ENCODE measurements at places on chromosomes 5 and 9.
A peak's percentile ranks its signal among the peaks of the same experiment; 100 is the strongest.

GRCh38 chr9:127780126-127780885 lies 1.8 kb upstream of the SH2D3C start:
- DNase-seq: peak; percentile 35

DNA sequence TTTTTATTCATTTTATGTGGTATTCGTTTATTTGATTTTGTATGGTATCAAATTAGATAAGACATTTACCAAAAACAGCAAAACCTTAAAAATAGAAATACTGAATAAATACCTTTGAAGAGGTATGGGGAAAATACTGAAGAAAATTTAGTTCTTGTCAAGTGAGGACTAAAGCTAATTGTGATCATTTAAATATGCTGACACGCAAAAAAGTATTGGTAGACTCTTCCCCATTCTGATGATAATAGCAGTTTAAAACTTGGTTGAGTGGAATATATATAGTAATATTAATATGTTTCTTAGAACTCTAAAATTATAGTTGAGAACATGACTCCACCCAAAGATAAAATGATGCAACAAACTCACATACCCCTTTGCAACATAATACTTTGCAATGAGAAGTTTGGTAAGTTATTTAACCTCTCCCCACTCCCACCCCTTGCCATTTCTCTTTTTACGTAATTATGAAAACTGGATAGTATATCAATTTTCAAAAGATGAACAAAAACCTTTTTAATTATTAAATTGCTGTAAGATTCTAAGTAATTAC lies 30.1 kb upstream of the SNX24 start:
- DNase-seq: no peak

- no peak for DNase-seq
Observed at GRCh38 chr5:73338256-73339050, 110.1 kb downstream of the FOXD1 start.

DNA sequence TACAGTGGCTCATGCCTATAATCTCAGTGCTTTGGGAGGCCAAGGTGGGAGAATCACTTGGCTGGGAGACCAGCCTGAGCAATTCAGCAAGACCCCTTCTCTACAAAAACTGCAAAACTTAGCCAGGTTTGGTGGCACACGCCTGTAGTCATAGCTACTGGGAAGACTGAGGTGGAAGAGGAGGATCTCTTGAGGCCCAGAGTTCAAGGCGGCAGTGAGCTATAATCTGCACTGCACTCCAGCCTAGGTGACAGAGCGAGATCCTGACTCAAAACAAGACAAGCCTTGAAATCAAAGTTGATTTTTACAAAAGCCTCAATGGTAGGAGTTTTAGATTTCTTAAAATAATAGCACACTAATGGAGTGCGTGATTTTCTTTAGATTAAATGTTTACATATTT lies 14.6 kb downstream of the UBE2D2 start:
- peak; percentile 24 for DNase-seq

- peak; percentile 21 for DNase-seq
Observed at GRCh38 chr5:157323107-157323706, 57.3 kb downstream of the CYFIP2 start.

DNA sequence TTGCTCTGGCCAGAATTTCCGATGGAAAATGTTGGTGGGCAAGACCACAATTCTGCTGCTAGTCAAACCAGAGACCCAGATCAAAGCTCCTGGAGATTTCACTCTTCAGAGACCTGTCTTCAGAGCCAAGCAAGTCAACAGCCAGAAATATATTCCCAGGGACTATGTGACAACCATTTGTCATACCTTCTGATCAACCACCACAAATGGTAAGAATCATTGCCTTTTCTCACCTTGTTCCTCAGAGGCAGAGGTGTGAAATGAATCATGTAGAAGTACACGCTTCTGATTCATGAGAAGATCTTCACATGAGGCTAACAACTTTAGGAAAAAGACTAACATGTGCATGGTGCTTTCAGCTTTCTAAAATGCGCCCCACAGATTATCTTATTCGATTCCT lies 53.5 kb downstream of the SUSD1 start:
- no peak for DNase-seq

- no peak for DNase-seq
Observed at GRCh38 chr5:100840370-100840769, 62.7 kb downstream of the ST8SIA4 start.

- DNase-seq: no peak
Observed at GRCh38 chr9:92564982-92565381, 29.2 kb upstream of the ECM2 start.

- DNase-seq: no peak
Observed at GRCh38 chr9:13690595-13690994, 411.1 kb upstream of the MPDZ start.

DNA sequence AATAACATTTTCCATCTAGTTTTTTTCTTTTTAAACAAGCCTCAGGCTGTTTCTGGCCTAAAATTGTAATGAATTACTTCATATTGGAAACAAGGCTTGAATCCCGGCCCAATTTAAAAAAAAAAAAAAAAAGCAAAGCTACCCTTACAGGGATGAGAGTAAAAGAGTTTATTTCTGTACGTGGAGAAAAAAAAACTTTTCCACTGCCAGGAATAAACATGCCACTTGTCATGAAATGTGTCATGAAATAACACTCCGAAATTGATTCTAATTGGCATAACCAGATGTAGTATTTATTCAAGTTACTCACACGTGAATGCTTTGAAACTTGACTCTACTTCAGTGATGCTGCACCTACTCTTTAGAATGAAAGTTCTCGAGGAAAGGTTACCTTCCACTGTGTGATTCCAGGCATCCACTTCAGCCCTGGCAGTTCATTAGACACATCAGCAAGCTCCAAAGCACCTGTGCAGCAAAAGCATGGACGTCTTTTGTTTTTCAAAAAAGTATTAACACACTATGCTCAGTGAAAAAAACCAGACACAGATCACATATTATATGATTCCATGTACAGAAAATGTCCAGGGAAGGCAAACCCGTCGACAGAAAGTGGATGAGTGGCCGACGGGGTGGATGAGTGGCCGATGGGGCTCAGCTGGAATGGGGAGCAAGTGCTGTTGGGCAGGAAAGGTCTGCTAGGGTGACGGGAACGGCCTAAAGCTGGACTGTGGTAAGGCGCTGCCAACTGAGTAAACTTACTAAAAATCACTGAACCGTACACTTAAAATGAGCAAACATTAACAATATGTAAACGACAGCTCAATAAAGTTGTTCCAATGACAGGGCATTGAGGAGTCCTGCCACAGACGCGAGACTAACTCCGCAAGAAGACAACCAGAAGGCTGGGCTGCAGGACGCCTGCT lies 21.2 kb downstream of the NSUN2 start:
- DNase-seq: no peak

GRCh38 chr9:129318121-129319075 lies 140.3 kb upstream of the IER5L start:
- no peak for DNase-seq

DNA sequence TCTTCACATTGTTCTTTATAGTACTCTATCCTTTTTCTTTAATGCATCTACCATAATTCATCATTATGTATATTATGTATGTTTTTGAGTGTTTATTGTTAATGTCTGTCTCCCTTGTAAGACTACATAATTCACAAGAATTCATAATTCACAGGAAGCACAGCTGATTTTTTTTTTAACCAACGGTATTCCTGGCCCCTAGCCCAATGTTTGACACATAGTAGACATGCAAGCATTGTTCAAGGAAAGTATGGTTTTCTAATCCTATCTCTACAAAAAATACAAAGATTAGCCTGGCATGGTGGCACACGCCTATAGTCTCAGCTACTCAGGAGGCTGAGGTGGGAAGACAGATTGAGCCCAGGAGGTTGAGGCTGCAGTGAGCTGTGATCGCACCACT lies 160.6 kb downstream of the PPP2R2B start:
- DNase-seq: no peak

DNA sequence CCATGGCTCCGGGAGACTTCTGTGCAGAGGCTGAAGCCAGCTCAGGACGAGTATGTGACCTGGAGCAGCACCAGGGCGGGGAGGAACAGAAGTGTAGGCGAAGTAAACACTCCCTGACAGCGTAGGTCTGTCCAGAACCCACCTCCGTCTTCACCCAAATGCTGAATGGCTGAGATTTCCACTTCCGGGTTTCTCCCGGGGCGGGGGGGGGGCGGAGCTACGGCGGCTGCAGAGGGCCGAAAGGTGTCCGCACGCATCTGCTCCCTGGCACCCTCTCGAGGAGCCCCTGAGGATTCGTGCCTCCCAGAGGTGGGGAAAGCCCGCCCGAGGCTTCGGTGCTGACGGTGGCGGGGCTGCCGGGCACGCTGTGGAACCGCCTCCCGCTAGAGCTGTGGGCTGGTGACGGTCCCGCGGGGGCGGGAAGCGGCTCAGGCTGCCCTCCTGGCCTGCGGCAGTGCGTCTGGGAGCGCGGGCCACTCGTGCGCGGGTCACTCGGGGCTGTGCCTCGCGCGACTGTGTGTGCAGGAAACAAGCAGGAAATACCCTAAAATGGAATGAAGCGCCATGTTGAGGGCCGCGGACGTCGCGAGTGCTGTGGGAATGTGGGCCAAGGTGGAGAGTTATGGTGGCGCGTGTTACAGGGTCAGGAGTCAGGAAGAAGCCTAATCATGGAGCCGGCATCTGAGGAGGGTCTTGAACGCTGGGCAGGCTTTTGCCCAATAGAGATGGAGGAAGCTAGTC lies 1425.4 kb downstream of the FOXD4L5 start:
- peak; percentile 64 for DNase-seq

DNA sequence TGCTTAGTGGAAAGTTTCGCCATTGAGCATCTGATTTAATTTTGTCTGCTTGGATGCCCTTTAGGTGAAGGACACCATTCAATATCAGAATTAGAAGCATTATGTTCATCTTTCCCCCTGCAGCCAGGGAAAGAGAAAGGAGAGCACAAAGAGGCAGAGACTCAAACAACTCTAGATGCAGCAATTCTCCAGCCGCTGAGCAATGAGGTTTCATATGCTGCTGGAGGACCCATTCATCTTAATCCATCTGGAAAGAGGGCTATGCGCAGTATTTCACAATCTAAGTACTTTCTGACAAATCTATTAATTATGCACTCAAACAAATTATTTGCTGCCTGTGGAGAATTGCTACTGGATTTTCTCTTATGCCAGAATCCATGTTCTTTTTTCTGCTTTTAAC lies 527.0 kb upstream of the TUSC1 start:
- no peak for DNase-seq

- no peak for DNase-seq
Observed at GRCh38 chr9:107847978-107848964, 358.7 kb upstream of the KLF4 start.

DNA sequence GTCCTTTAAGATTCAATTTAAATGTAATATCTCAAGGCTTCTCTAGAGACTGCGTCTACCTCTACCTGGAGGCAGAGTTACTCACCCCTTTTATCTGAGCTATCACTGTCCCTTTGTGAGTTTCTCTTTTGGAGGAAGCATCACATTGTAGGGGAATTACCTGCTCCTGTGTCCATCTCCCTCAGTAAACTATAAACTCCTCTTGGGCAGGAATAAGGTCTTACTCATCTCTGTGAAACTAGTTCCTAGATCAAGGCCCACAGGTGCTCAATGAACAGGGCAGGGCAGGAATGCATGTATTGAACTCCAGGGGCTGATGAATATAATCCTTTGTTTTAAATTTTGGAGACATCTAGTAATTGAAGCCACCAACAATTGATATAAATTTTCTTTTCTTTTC lies 139.8 kb upstream of the ERCC6L2 start:
- no peak for DNase-seq

GRCh38 chr5:139985290-139985689 lies 57.8 kb downstream of the NRG2 start:
- no peak for DNase-seq

GRCh38 chr9:93682155-93682968 lies 106.0 kb downstream of the PHF2 start:
- DNase-seq: peak; percentile 57

DNA sequence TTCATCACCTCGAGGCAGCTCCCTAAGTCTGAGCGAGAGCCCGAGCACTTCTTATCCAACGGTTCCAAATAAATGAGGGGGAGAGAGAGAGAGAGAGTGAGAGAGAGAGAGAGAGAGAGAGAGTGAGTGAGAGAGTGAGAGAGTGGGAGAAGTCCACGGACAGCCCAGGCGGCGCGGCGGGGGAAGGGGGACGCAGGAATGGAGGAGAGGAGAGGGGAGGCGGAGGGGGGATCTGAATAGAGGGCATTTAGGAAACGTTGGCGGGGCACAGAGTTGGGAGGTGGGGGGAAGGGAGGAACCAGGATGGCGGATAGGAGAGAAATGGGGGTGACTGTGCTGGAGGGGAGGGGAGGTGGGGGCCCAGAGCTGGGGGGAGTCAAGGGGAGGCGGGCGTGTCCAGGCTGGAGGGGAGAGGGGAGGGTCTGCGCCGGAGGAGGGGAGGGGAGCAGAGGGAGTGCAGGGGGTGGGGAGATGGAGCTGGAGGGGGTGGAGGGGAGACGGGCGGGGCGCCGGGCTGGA lies 398 bp upstream of the BASP1 start:
- DNase-seq: no peak

DNA sequence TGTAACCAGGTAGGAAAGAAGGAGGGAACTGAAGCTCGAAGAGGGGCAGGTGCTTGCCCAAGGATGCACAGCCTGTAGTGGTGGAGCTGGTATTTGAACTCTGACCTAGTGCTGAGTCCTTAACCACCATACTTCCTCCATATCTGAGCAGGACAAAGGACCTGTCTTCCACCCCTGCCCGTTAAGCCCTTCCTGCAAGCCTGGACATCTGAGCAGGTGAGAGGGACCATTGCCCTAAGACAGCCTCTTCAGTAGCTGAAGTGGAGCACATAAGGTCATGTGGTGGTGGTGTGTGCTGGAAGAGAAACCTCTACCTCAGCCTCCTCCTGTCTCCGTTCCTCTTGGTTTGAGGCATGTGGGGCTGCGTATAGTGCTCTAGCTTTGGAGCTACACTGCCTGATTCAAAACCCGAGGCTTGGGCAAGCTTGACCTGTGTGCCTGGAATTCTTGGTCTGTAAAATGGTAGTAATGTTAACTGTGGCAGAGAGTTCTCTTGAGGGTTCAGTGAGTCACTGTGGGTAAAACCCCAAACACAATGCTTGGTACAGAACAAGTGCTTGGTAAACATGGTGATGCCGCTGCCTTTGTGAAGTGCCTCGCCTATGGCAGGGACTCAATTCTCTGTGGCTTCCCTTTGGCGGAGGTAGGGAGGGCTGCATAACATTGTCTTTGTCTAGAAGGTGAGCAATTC lies 7.4 kb downstream of the GALNT10 start:
- peak; percentile 75 for DNase-seq

DNA sequence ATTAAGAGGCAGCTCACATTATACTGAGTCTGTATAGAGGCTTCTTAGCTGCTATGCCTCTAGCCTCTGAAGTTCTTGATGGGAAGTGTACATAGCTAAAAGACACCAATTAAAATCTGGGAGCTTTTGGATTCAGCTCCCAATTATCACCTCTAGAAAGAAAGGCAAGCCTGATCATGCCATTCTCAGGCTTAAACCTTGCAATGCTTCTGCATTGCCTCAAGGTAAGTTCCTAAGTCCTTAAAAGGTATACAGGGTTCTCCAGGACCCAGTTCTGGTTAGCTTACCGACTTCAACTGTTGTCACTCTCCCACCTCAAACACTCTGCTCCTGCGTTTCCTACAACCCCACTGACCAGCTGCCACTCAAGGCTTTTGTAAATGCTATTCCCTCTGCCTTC lies 17.5 kb upstream of the CCL28 start:
- no peak for DNase-seq

GRCh38 chr9:95826183-95826838 lies 49.2 kb upstream of the ERCC6L2 start:
- DNase-seq: no peak

Data from CD4-positive, alpha-beta T cell treated with Interleukin-6 for 4 hours (primary cell).